ENCODE measurements at places on chromosomes 11 and 22.

GRCh38 chr22:23113067-23113846 lies 28.5 kb downstream of the RSPH14 start:
- no peak for DNase-seq

- no peak for DNase-seq
These were observed 23.2 kb downstream of the ADORA2A start for GRCh38 chr22:24450610-24451009.

DNA sequence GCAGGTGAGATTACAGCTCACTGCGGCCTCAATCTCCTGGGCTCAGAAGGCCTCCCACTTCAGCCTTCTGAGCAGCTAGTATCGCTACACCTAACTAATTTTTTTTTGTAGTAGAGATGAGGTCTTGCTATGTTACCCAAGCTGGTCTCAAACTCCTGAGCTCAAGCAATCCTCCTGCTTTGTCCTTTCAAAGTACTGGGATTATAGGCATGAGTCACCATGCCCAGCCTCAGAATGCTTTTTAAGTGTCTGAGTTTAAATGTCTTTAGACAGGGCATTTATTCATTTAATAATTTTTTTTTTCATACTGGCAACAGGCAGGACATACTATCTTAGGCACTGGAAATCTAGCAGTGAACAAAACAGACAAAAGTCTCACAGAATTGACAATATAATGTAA lies 27.7 kb downstream of the LRP4 start:
- DNase-seq, result no peak

GRCh38 chr22:22376352-22376706 lies 131.7 kb downstream of the VPREB1 start:
- no peak for DNase-seq

- DNase-seq, result no peak
These were observed 4.1 kb downstream of the SYTL2 start for GRCh38 chr11:85806876-85807275.

- DNase-seq, result no peak
These were observed 7.6 kb upstream of the SLC39A13 start for GRCh38 chr11:47400768-47401279.

DNA sequence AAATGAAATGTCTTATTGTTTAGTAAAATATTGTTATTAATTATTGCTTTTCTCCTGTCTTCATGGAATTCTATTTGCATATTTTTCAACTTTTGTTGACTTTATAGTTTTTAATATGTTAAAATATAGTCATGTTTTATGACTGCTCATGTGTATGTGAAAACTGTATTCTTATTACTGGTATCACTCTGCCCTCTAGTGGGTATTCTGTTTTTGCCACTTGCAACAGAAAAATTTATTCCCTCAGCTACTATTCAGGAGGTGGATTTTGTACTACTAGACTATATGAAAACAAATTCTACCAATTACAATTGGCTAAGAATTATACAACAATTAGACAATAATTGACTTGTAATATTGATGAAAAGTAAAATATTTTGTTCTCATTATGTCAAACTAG lies 45.0 kb downstream of the OR4C6 start:
- DNase-seq, result no peak

DNA sequence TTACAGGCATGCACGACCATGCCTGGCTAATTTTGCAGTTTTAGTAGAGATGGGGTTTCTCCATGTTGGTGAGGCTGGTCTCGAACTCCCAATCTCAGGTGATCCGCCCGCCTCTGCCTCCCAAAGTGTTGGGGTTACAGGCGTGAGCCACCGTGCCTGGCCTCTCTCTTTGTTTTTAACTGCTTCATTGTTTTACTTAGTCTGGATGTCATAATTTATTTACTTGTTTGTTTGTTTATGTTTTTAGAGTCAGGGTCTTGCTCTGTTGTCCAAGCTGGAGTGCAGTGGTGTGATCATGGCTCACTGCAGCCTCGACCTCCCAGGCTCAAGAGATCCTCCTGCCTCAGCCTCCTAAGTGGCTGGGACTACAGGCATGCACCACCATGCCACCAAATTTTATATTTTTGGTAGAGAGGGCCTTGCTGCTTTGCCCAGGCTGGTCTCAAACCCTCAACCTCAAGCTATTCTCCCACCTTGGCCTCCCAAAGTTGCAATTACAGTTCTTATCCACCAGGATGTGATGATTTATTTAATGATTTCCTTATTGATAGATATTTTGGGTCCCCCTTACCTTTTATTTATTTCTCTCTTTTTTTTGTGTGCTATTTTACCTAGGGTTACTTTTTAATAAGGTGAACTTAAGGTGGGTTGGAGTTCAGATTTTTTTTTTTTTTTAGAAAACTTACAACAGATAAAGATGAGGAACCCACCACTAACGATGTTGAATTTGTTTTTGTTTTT lies 52.6 kb upstream of the ADA2 start:
- DNase-seq, result no peak

DNA sequence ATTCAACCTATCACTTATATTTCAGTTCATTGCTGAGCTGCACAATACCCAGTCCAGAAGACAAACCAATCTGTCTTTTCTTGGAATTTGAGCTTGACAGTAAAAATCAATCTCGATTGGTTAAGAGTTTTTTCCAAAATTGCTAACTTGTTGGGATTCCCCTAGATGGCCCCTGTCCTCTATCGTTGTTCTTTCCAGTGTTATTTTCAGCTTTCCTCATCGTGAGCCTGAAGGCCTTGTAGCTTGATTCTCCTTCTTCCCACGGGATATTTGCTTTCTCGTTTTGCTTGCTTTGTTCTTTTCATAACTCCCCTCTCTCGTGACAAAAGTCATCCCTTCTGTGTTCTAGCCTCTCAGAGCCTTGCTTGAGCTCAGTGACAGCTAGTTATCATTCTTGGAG lies 3.1 kb downstream of the OR8B8 start:
- no peak for DNase-seq

- DNase-seq, result no peak
These were observed 1163.7 kb downstream of the FAM181B start for GRCh38 chr11:81569999-81570398.

- DNase-seq, result no peak
These were observed at the start of gene OR8B2 for GRCh38 chr11:124384399-124384798. Gene OR8B2 (minus strand): TSS chr11:124384499. CDS start chr11:124383343, 1,156 bp downstream.

DNA sequence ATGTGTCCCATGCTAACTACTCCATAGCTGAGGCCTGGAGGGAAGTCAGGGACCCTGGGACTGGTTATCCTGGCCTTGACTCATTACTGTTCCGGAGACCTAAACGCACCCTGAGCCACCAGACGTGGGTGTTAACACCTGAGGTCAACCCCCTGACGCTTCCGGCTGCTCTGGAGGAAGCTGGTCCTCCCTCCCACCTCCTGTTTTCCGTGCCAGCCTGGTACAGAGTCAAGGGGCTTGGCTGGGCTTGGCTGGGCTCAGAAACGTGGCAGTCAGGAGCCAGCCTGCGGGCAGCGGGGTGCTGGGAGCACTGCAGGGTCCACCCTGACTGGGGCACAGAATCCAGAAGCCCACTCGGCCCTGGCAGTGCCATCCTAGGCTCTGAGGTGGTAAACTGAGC lies 2.6 kb downstream of the TMPRSS4 start:
- DNase-seq, result no peak

GRCh38 chr11:113389272-113389671 lies 1.7 kb downstream of the ANKK1 start:
- DNase-seq, result no peak

- no peak for DNase-seq
These were observed 10.1 kb upstream of the NEAT1 start for GRCh38 chr11:65412271-65413076.

DNA sequence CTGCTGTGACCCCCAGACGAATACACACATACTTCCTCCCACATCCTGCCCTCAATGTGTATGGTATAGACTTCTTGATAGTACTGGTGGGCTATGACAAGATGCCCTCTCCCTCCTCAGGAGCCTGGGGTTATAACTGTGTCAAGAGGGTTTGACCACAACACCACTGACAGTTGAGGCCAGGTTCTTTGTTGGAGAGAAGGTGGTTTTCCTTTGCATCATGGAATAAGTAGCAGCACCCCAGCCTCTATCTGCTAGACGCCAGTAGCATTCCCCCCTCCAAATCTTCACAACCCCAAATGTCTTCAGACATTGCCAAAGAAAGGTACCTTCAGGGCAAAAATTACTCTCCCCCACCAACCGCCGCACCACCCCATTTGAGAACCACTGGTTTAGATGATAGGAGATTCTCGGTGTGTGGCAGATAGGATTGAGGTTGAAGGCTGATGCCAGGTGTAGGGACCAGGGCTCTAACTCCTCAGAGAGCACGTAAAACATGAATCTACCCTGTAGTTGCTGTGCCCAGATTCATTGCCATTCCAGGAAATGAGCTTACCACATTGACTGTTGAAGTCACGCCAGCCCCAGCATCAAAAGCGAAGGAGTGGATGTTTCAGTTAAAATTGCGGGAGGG lies 5.5 kb upstream of the MYO18B start:
- no peak for DNase-seq

DNA sequence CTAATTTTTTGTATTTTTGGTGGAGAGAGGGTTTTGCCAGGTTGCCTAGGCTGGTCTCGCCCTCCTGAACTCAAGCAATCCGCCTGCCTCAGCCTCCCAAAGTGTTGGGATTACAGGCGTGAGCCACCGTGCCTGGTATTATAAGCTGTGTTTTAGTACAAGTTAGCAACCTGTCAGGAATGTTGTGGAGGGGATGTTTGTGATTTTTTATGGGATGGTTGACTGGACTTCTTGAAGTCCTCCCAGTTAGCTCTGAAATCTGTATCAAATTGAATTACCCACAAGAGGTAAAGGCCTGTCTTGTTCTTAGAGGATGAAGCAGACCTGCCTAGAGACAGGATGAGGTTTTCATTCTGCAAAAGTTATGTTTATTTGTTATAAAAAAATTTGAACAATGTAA lies 34.1 kb upstream of the IL18BP start:
- no peak for DNase-seq

- no peak for DNase-seq
These were observed 149.4 kb downstream of the WNT11 start for GRCh38 chr11:76056876-76057275.

GRCh38 chr22:35923026-35923425 lies 105.6 kb downstream of the RBFOX2 start:
- DNase-seq, result no peak

DNA sequence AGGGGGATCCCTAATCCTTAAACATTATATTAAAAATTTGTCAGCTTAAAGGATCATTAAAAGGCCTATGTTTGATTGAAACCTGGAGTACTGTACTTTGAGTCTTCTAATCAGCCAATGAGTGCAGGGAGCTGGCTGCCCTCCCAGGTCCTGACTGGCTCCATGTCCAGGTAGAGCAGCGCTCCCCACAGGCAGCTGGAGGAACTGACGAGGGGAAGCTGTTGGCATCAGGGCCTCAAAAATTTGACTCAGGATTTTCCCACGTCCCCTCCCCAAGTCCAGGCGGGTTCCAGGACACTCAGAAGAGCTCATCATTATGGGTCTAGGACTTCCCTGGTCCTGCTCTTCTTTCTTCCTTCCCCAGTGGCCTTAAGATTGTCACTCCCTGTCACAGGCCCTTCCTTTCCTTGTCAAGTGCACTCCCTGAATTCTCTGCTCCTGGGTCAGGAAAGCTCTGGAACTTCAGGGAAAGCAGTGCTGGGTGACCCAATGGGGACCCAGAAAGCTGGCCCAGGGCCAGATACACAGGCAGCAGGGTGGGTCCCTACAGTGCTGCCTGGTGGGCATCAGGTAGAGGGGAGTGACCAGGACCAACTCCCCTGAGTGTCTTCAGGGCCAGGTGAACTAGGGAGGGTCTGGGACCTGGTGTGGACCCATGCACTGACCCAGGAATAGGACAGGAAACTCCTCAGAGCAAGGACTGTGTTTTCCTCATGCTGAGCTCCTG lies 65.5 kb downstream of the GGTLC2 start:
- no peak for DNase-seq

- DNase-seq, result no peak
These were observed 841.8 kb upstream of the TENM4 start for GRCh38 chr11:80282643-80283042.

- no peak for DNase-seq
These were observed 9.3 kb downstream of the PLEKHB1 start for GRCh38 chr11:73655686-73656085.

DNA sequence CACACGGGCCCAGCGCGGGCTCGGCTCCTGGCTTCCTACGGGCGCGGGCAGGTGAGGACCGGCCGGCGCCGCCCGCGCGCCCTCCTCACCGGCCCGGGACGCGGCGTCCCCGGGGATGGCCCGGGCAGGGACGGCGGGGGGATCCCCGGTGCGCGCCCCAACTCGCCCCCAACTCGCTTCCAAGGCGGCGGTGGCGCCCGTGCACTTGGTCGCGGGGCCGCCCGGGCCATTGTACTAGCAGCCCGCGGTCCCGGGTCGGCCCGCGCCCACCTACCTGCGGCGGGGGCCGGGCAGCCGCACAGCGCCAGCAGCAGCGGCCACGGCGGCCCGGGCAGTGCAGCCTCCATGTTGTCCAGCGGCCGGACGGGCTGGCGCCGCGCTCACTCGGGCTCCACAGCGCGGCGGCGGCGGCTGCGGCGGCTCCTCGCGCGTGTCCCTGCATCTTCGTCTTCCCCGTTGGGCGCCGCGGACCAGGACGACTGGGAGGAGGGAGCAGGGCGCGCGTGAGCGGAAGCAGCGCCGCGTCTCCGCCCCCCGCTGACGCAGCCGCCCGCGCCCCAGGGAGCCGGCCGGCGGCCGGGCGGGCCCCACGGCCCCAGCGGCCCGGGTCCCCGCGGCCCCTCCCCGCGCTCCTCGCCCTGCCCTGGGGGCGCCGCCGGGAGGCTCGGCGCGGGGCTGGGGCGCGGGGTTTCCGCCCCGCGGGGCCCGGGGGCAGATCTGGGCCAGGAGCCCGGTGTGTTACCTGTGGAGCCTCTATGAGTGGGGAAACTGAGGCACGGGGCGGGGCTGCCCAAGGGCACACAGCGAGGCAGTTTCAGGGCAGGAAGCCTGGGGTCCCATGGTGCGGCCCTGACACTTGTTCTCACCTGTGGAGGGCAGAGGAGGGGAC lies 159.3 kb upstream of the GRK3 start:
- peak; percentile 8 for DNase-seq

DNA sequence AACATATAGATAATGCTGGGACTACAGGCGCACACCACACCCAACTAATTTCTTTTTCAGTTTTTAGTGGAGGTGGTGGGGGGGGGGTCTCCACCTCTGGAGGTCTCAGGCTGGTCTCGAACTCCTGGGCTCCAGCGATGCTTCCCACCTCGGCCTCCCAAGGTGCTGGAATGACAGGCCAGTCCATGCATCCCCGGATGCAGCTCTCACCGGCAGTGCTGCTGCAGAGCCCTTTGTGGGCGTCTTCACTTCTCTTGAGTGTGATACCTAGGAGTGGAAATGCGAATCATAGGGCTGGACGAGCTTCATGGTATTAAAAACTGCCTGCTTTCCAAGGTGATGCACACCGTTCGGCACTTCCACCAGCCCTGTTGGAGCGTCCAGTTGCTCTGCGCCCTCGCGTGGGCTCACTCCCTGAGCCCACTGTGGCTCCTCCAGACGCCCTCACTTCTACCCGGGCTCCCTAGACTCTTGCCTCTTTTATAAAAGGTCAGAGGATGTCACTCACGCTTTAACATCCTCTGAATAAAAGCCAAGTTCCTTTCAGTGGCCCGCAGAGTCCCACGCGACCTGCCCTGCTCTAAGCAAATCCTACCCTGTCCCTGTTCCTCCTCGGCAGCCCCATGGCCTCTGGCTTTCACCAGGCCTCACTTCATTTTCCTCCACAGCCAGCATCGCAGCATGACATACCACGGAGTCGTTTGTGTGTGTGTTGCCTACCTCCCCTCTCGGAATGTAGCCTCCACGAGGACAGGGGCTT lies 837 bp upstream of the BID start:
- no peak for DNase-seq

- no peak for DNase-seq
These were observed 53.3 kb upstream of the ADA2 start for GRCh38 chr22:17272511-17272991.

- no peak for DNase-seq
These were observed 81.0 kb downstream of the PRR5L start for GRCh38 chr11:36376888-36377758.

Measured in NK-92 treated with Interleukin-12 subunit alpha and Interleukin-12 subunit beta, amount 100 ng/mL, for 24 hours (cell line).